ENCODE measurements at places on chromosomes 16 and 17.

GRCh38 chr17:2090804-2091534 lies 36.1 kb downstream of the HIC1 start:
- no peak for DNase-seq

DNA sequence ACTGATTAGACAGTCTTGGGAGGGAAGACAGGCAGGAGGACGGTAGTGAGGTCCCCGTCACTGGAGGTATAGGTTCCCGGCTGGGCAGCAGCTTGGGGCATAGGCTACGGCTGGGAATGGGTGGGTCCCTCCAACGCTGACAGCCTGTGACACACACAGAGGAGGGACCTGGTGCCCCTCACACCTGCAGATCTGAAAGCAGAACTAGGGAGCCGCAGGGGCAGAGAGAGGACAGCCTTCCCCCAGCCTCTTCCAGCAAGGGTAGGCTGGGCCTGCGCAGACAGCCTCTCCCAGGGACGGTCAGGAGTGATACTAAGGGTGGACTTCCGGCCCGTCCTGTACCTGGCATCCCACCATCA lies 2.0 kb downstream of the P2RX1 start:
- peak; percentile 69 for DNase-seq

DNA sequence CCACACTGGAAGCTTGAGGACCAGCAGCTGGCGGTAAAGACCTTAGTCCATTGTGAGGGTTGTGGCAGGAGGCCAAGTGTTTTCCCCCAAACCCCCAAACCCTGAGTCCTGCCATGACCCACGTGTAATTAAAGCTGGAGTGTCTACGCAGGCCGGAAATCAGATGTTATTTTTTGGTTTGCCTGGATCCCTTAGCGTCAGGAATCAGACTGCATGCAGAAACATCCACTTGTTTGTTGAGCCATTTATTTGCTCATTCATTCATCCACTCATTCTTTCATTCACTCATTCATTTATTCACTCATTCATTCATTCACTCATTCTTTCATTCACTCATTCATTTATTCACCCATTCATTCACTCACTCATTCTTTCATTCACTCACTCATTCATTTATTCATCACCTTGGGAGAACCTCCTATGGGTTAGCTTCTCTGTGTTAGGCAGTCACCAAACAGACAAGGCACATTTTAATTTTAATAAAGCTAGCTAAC lies 313.1 kb downstream of the MAF start:
- DNase-seq: no peak

- DNase-seq: no peak
Observed at GRCh38 chr16:83895942-83896341, 3.0 kb upstream of the MLYCD start.

- DNase-seq: no peak
Observed at GRCh38 chr17:4247361-4247970, 16.3 kb downstream of the ANKFY1 start.

DNA sequence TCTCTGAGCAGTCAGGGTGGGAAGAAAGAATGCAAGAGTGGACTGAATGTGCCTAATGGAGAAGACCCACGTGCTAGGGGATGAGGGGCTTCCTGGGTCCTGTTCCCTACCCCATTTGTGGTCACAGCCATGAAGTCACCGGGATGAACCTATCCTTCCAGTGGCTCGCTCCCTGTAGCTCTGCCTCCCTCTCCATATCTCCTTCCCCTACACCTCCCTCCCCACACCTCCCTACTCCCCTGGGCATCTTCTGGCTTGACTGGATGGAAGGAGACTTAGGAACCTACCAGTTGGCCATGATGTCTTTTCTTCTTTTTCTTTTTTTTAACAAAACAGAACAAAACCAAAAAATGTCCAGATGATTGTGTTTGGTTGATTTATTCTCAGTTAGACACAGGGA lies 14.1 kb downstream of the IGFBP4 start:
- no peak for DNase-seq

GRCh38 chr16:11183951-11184350 lies 72.1 kb downstream of the SOCS1 start:
- no peak for DNase-seq

- DNase-seq: no peak
Observed at GRCh38 chr17:51279183-51279582, 18.8 kb downstream of the UTP18 start.

DNA sequence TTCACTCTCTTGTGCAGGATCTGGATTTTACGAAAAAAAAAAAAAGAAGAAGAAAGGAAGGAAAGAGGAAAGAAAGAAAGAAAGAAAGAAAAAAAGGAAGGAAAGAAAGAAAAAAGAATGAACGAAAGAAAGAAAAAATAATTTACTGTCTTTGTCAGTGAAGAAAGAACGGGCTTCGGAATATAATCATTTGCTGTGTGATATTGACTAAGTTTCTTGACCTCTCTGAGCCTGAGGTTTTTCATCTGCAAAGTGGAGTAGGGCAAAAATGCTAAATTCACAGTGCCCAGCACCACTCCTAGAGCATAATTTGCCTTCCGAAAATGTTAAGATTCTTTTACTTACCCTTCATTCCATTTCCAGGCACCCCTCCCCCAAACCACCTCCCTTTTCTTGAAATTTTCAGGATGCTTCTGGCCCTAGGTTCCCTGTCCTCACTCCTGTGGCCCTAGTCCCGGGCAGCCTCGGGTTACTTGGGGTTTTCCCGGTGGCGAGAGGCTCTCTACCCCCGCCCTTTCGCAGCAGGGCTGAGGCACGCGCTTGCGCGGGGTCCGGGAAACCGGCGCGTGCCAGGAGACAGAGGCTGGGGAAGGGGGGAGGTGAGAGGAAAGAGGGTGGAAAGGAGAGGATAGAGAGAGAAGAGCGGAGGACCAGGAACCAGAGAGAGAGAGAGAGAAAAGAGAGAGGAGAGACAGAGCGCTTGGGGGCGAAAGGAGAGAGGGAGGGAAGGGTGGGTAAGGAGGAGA lies at the start of gene CNTNAP1:
TSS of gene CNTNAP1 (plus strand) at position 556 of the 746 bp plus-strand sequence. CDS start 299 bp downstream, outside the sequence.
- DNase-seq: no peak

- DNase-seq: peak; percentile 48
Observed at GRCh38 chr17:78341559-78342448, 18.1 kb downstream of the SOCS3 start.

- no peak for DNase-seq
Observed at GRCh38 chr16:68035227-68035626, 12.1 kb downstream of the DUS2 start.

GRCh38 chr17:36468903-36469635 lies 17.4 kb upstream of the ZNHIT3 start:
- no peak for DNase-seq

- no peak for DNase-seq
Observed at GRCh38 chr17:74134991-74135390, 68.5 kb upstream of the RPL38 start.

- no peak for DNase-seq
Observed at GRCh38 chr16:8861563-8862308, 7.1 kb downstream of the CARHSP1 start.

DNA sequence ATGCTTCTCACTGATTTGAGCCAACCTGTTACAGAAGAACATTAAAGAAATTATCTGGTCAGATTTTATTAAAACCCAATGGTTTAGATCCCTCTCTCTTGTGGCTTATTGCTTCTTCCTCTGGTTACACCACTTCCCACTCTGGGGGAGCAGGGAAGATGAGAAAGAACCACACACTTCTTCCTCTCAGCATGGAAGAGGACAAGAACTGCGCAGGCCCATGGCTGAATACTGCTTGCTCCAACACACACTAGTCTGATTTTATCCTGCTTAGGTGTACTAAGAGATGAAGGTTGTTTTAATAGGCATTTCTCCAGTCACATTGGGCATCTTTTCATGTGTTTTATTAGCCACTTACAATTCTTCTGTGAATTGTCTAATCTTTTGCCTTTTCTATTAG lies 27.6 kb downstream of the MAP3K3 start:
- DNase-seq: no peak

DNA sequence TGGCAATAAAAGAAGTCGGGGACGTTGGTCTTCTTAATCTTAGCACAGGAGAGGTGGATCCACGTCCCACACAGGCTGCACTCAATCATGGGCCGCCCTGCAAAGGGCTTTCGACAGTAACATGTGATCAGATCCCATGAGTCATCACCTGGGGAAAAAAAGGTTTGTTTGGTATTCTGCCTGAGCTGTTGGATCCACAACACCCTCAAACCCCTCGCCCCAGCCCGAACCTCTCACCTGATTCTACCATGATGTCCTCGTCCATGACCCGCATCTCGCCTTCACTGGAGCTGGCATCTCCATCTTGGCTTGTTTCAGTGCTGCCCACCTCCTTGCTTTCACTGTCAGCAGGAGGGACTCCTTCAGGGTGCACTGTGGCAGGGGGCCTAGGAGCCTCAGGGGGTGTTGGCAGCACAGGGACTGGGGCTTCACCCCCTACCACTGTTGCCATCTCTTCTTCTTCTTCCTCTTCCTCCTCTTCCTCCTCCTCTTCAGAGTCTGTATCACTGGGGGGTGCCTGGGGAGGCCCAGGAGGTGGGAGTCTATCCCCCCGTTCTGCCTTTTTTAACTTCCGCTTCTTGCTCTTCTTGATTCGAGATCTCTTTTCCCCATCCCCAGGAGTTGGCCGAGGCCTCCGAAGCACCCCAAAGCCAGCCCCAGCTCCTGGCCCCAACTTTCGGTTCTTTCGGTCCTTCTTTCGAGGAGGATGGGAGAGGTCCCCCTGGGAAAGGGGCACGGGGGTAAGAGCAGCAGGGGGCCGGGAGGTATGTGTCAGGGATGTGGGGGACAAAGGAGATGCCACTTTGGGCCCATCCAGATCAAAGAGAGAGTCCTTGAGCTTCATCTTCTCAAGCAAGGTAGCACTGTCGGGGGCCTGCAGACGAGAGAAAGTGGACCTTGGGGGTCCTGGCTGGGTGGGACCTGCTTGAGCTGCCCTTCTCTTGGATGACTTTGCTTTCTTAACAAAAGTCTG lies 1.7 kb upstream of the DVL2 start:
- DNase-seq: no peak

DNA sequence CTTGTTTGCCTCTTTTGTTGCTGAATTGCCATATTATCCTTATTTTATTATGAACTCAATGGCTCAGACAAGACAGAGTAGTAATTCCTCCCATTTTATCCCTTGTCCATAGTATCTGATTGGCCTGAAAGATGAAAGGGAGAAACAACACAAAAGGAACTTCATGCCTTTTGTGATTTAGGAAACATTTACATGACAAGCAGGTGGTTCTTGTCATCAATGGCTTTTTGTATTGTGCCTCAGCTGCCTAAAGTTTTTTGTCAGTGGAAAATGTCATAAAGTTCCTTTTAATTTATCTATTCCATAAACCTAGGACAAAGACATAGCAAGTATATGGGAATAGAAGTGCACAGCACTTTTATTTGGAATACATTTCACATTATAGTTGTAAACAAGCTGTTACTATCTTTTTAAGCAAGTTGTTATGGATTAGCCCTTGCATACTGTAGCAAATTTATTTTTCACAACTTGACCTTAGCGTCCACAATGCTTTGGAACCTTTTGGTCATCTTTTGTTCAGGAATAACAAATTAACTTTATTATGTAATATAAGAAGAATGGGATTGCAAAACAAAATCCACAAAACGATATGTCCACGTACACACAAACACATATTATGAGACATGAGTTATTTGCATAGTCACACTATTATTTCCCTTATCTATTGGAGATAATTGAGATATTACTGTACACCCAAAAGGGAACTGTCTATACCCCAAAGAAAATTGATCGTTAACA lies 12.4 kb upstream of the MPHOSPH6 start:
- no peak for DNase-seq

DNA sequence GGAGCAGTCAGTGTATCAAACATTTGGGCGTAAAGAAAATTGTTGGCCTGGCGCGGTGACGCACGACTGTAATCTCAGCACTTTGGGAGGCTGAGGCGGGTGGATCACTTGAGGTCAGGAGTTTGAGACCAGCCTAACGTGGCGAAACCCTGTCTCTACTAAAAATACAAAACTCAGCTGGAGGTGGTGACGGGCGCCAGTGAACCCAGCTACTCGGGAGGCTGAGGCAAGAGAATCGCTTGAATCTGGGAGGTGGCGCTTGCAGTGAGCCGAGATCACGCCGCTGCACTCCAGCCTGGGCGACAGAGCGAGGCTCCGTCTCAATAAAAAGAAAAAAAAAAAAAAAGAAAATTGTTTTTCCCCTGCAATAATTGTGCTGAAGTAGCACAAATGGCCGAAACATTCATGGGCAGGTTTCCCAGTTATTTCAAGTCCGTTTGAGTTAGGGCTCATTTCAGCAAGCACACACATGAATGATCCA lies 1.4 kb downstream of the GCSH start:
- DNase-seq: no peak

DNA sequence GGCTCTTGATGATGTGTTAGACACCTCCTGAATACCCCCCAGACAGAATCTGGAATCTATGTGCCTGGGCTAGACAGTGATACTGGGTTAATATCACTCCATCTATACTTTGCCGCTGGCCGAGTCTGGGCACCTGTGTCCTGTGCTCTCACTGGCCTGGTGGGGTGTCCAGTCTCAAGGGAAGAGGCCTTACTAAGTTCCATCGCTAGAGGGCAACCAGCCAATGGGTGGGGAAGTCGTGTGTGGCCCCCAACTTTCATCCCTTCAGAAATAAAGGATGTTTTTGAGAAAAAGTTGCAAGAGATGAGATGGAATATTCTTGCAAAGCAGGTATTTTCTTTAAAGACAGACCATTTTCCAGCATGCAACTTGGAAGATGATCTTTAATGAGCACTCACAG lies 1.6 kb upstream of the GLP2R start:
- no peak for DNase-seq

- DNase-seq: no peak
Observed at GRCh38 chr16:20320178-20320577, 7.1 kb downstream of the GP2 start.

- DNase-seq: no peak
Observed at GRCh38 chr16:88596483-88596882, 26.3 kb downstream of the ZC3H18 start.

DNA sequence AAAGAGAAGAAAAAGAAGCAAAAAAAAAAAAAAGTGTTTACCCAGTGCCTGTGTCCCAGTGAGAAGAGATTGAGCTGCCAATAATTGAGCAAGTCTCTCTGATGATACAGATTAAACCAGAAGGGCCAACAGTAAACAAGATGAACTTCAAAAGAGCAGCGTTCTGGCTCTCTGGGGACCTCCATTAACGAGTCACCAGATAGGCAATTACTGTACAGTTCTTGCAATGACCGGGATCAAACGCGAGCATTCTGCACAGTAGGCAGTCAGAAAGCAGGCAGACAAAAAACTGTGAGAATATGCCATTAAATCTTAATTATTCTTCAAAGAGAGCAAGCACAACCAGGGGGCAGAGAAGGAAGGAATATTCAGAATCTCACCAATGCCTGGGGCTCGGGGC lies 626.1 kb downstream of the TMEM114 start:
- no peak for DNase-seq

All from GM19239 (cell line).